Choroid plexus epithelial cell (primary cell): ENCODE measurements at places on chromosomes 13 and 19.

DNA sequence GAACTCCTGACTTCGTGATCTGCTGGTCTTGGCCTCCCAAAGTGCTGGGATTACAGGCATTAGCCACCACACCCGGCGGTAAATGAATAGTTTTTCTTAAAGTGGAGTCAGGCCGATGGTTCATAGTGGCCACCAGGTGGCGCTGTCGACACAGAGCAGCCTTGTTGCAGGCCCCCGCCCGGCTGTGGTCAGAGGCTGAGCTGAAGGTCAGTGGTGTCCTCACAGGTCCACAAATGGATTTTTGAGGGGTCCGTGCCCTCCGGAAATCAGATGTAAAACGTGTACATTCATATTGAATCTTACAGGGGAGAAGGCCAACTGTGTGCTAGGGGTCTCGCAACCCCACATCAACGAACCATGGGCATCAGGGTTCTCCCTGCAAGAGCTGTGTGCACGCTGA is 13.4 kb upstream of the WDR18 start:
- DNase-seq: peak; percentile 40

DNA sequence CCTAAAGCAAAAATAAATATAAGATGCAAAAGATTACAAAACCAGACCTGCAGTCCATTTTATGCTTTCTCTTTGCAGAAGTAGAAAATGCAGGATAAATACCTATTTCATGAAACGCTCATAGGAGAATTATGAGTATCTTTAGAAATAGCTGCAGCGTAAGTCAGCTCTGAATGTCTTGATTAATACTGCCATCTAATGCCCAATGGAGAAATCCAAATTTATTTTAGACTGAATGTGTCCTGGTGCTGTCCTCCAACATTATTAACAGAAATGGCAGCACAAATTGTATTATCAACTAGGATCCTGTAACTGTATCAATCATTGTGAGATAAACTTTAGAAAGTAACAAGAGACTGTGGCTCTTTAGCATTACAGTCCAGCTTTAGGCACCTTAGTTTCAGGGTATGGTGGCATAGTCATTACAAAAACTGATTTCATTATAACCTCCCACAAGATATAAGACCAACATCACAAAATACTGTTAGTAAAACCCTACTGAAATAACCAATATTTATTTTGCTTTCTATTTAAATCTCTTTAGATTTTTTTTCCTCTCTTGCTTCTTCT is 162.1 kb upstream of the MIR17HG start:
- peak; percentile 53 for DNase-seq

DNA sequence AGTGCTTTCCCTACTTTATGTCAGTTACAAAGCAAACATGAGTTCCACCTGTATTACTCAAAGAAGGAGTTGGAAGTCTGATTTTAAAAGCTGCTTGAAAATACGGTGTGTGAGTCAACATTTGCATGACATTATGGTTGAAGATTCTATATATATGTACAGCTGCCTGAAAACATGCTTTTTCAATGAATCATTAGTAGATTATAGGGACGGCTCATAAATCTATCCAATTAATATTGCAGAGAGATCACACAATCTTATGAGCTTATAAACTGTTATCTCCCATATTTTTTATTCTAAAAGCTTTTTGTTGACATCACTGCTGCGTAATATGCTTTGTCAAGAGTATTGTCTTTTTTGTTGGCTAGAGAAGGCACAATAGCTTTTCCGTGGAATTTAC is 873.8 kb downstream of the SLITRK6 start:
- peak; percentile 19 for DNase-seq

- DNase-seq: no peak
Observed at GRCh38 chr19:33437393-33437820, 63.9 kb downstream of the CEBPG start.

- peak; percentile 64 for DNase-seq
Observed at GRCh38 chr13:78102121-78102677, 183.6 kb upstream of the EDNRB start.
